ENCODE measurements at places on chromosomes 16 and 17.

DNA sequence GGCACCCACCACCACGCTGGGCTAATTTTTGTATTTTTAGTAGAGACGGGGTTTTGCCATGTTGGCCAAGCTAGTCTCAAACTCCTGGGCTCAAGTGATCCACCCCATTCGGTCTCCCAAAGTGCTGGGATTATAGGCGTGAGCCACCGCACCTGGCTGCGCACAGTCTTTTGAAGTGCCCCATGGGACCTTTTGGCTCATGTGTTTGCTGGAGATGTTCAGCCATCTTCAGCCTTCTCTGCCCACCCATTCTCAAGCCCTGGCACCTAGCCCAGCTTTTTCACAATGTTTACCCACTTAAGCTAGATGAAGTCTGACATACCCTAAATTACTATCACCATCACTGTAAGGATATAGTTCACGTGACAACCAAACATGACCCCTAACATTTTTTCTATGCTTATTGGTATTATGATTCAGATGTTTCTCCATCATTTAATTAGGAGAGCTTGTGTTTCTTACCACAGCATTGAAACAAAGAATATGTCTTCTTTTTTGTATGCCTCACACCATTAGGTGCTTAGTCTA is 32.3 kb downstream of the PECAM1 start:
- no peak for DNase-seq

DNA sequence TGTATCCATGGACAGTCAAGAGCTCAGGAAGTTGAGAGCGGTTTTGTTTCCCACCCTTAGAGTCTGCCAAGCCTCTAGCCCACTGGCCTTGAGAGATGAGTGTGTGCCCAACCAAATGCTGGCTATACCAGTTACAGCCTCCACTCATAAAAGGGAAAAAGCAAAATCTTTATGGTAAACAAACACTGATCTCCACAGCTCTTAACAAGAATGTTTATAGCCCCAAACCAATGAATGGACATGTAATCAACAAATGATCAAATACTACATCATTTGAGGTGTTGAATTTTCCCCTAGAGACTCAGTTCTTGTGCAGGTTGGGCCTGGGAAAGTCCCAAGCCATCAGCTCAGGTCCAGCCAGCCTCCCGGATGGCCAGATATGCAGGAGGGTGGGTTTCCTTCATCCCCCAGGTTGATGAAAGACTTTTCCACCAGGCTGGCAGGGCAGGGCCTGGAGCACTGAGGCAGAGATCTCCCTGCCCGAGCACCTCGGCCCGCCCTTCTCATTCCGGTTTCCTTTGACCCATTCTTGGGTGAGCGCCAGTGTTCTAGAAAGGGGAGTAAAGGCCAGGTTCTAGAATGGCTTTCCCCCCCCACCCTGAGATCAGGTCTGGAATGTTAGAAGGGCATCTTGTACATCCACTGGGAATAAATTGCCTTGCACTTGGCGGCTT is 3.9 kb upstream of the EFTUD2 start:
- DNase-seq = no peak

- peak; percentile 33 for DNase-seq
These were observed 30.4 kb downstream of the CFDP1 start for GRCh38 chr16:75402821-75403475.

- no peak for DNase-seq
These were observed 8.5 kb downstream of the KRTAP9-7 start for GRCh38 chr17:41284043-41284442.

DNA sequence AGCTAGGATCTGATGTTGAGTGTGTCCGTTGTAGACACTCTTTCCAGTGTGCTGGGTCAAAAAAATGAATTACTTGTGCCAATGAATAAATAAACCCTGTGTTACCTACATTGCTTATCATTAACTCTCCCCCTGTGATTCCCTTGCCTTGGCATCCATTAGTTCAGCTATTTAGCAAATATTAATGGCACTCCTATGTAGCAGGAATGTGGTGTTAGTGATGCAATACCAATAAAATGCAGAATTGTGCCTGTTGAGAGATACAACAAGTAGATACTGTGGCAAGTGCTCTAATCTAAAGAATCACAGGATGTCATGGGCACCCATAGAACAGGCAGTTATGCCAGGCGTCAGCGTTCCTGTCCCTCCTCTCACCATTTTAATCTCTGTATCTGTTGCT is 343.2 kb downstream of the PMP22 start:
- no peak for DNase-seq

DNA sequence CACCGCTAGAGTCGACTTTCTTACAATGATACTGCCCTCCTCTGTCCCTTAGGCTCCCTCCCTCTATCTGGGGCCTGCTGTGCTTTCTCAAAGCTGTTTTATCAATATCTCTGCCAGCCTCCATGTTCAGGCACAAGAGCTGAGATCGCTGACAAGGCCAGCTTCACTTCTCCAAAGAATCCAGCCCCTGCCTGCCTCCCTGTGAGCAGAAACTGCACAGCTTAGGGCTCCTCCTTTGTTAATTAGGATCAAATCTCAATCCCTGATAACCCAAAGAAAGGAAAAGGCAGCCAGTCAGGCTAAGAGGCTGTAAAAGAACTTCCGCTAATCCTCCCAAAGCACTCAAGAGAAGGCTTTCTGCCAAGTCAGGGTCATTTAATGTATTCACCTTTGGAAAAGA is 616.0 kb upstream of the CDH11 start:
- DNase-seq = no peak

DNA sequence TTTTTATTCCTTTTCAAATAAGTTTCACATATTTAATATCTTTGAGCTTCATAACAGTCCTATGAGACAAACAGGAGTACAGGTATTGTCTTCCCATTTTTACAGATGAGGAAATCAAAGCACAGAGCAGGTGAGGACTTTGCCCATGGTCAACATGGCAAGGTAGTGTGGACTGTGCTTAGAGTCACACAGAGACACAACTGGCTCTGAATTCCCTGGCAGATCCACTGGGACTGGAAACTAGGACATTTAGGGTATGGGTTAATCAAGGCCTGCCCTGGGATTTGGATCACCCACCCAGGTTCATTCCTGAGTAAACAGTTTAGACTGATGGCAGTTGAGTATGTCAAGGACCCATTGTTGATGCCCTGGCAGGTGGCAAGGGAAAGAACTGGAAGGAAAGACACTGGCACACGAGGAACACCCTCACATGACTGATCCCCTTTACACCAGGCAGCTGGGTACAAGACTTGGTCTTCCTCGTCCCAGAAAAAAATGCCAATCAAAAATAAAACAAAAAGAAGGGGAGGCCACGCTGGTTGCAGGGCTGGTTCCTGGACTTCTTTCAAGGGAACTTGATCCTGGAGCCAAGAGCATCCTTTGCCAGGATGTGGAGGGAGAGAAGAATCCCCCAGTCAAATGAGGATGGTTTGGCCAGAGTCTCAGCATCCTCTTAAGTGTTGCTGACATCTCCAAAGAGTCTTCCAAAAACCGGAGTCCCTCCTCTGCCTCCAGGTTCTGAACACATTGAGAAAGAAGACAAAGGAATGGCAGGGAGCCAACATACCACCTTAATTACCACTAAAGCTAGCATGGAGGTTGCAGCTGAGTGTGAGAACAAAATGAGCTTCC is 34.9 kb downstream of the CHD9 start:
- DNase-seq = no peak

- peak; percentile 56 for DNase-seq
These were observed 46.6 kb upstream of the NUDT7 start for GRCh38 chr16:77675464-77676324.

GRCh38 chr17:48908853-48909394 is 717 bp downstream of the UBE2Z start:
- DNase-seq = peak; percentile 66

GRCh38 chr16:57618296-57619132 is 9.9 kb upstream of the ADGRG1 start:
- no peak for DNase-seq

GRCh38 chr17:81365148-81365600 is 30.1 kb upstream of the BAHCC1 start:
- peak; percentile 60 for DNase-seq

GRCh38 chr16:74078511-74079231 is 217.9 kb upstream of the PSMD7 start:
- DNase-seq = no peak

- no peak for DNase-seq
These were observed 16.2 kb downstream of the SMTNL2 start for GRCh38 chr17:4600563-4600962.

GRCh38 chr17:80772906-80773242 is 218.8 kb upstream of the CHMP6 start:
- DNase-seq = no peak

GRCh38 chr17:77666881-77667395 is 291.6 kb upstream of the TNRC6C start:
- DNase-seq = no peak

GRCh38 chr16:21656795-21657768 is 4.7 kb upstream of the IGSF6 start:
- peak; percentile 72 for DNase-seq

DNA sequence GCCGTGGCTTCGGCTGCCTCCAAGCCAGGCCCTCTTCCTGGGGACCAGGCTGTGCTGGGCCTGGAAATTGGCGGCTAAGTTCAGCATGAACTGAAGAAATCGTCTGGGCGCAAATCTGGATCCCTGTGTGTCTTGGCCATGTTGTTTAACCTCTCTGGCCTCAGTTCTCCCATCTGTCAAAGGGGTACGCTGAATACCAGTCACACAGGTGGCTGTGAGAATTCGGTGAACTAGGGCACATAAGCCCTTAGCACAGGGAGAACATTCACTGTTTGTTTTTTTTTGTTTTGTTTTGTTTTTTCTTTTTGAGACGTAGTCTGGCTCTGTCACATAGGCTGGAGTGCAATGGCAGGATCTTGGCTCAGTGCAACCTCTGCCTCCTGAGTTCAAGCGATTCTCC is 19.0 kb downstream of the LASP1 start:
- DNase-seq = no peak

DNA sequence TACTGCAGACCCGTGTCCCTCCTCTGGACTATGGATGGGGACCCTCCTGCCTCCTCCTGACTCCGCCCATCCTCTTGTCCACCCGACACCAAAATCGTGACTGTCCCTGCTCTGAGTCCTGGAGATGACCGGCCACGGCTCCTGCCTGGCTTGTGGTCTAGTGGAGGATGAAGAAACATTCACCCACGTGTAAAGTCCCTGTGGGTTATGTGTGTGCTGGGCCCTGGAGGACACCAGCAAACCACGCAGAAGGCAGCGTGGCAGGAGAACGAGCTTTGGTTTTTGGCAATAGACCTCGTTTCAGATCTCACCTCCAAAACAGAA is 11.9 kb downstream of the SPNS2 start:
- no peak for DNase-seq

DNA sequence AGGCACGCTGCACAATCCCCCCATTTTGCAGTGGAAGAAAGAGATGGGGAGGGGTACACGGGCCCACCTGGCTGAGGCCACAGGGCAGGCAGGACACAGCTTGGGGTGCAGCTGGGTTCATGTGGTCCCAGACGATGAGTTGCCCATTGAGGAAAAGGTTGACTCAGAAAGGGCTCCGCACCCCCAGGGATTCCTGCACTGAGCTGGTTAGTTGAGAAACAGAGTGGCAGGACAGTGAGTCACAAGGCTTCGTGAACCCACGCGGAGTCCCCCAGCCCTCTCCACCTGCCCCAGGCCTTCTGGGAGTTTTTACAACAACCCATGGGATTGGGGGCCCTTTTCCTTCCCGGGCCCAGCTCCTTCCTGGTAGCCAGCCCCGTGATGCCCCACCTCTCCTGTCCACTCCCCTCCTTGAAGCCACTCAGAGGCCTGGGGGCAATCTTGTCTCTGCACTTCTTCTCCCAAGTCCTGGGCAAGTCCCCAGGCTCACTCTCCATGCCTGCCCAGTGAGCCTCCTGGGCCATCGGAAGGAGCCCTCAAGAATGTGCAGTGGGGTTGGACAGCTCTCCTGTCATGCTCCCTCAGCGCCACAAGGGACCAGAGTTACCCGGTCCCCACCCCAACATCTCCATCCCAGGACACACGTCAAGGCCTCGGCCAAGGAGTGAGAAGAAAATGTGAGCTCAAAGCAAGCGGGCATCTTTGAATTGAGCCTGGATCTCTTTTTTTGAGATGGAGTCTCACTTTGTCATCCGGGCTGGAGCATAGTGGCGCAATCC is 251.2 kb downstream of the PARN start:
- DNase-seq = no peak

DNA sequence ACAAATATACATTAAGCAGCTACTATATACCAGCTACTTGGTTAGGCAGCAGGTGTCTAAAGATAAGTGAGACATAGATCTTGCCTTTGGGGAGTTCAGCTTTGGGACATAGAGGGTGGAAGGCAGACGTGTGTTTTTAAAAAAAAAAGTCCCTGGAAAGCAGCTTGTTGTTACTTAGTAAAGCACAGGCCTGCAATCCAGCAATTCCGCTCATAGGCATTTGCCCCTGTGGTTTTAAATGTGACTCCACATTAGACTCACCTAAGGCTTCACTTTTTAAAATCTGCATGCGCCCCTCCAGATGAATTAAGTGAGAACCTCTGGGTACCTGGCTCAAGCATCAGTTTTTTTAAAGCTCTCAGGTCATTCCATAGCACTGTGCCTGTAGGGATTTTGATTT is 7.2 kb upstream of the MLYCD start:
- DNase-seq = no peak

GRCh38 chr17:27532269-27533263 is 76.3 kb downstream of the KSR1 start:
- DNase-seq = peak; percentile 94

Data from inflammatory macrophage treated with lipopolysaccharide for 4 hours (primary cell).